Mammary epithelial cell (primary cell): ENCODE measurements at places on chromosomes 1 and 21. TPM values are rescaled to one million over a fixed set of nuclear protein-coding genes. Genes with fewer than 3 reads are reported as not detected.

DNA sequence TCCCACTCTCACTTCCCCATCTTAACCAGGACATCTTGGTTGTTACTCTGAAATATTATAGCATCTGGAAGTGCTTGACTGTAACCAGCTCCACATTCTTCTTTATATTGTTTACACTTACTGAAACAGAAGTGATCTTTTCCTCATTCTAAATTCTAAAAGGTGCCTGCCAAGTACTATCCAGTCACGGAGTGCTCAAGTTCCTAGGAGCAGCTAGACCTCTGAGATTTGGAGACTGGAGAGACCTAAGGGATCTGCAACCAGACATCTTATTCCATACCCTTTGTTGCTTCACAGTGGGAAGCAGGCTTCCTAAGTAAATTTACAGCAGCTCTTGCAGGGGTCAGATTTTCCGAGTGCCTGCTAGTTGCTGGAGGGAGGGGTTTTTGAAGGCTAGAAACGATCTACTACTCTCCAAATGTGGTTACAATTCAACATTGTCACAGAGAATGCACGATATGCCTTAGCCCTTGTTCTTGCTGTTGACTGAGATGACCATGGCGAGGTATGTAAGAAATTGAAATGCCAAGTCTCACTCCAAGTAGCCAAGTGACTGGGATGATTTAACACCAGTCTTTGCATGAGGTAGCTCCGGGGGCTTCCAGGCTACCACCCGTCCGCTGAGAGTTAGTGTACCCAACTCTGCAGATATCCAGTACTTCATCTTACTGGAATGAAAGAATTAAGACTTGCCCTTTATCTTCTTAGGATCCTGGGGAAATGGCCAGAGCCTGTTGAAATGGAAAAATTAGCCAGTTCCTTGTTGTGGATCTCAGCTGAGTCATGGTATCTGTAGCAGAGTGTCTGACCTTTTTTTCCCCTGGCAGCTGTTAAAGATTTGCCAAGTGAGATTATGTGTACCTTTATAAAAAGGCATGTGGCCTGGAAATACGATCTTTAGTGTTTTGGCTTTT, 150.8 kb downstream of the MAST2 start:
- peak; percentile 75 for DNase-seq

- DNase-seq, result peak; percentile 58
Observed at GRCh38 chr1:203888807-203889251, 27.4 kb downstream of the SNRPE start.

- no peak for DNase-seq
Observed at GRCh38 chr21:25188677-25189079, 418.6 kb downstream of the MRPL39 start.

DNA sequence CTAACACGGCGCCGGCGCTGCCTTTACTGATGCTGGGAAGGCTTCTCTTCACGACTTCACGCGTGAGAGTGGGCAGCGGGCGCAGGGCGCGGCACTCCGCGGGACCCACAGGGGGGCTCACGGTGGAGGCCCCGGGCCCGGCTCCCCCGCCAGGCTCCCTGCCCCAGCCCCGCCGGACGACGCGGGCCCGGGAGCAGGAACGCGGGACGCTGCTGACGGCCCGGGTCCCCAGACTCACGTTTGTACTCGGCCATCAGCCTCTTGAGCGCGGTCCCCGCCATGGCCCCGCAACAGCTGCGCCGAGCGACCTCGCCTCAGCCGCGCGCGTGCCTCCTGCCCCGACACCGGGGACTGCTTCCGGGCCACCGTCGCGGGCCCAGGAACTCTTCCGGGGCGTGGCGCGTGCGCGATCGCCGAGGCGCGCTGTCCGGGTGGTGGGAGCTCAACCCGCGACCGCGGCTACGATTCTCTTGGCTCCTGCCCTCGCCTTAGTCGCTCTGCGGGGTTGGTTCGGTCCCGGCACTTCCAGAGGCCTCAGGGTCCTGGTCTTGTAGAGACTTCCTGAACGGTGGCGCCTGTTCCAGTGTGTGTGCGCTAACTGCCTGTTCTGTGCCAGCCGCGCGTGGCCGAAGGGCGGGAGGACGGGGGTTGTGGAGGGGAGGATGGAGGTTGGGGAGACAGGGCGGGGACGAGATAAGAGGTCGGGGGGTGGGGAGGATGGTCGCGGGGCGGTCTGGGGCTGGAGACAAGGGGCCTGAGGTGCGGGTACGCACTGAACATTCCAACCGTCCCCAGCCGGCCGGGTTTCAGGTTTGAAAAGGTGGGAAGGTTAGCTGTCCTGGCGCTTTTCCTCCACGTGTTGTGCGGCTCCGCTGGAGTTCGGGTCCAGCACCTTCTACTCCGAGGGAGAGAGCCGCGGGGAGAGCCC, at the start of gene UBE2G2:
Gene UBE2G2, minus strand, starts transcription at position 353 of the 928 bp plus-strand sequence. Its CDS starts 72 bp downstream, at position 281.
- DNase-seq, result peak; percentile 79

- no peak for DNase-seq
Observed at GRCh38 chr1:14778898-14779865, 180.7 kb downstream of the KAZN start.

GRCh38 chr1:29282924-29283803, 46.8 kb downstream of the PTPRU start:
- DNase-seq, result peak; percentile 8

DNA sequence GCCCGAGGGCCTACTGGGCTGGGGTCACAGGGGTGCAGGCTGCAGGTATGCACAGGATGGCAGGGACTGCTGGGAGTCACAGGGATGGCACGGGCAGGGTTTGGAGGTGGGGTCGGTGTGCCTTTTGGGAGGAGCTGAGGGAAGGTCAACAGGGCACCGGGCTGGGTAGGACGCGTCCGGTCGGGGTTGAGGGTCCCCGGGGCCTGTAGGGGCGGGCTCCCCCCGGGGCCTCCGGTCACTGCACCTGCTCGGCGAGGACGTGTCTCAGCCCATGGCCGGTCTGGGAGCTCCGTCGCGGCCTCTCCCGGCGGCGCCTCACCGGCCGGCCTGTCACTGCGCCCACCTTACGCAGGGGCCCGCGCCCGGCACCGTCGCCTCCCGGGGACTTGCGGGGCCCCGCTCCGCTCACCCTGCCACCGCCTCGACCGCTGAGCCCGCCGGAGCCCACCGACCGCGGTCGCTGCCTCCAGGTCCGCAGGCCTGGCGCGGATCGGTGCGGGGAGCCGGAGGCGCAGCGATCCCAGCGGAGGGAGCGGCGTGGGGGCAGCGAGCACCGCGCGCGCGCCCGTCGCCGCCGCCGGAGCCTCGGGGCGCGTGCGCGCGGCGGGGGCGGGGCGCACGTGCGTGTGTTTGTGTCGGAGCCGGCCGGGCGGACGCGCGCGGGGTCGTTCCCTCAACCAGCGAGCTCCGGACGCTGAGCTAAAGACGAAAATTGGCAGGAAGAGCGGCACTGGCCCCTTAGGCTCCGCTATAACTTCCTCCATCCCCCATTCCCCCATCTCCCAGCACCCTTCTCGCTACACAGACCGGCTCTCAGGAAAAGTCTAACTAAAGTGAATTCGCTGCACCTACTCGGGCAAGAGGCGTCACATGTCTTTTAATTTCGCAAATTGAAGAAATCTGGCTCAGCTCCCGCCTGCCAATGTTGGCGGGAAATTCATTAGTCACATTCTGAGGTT, at the start of gene AMIGO1:
Gene AMIGO1, minus strand, starts transcription at position 552 of the 959 bp plus-strand sequence. CDS start 815 bp downstream, outside the sequence.
- DNase-seq, result peak; percentile 28

DNA sequence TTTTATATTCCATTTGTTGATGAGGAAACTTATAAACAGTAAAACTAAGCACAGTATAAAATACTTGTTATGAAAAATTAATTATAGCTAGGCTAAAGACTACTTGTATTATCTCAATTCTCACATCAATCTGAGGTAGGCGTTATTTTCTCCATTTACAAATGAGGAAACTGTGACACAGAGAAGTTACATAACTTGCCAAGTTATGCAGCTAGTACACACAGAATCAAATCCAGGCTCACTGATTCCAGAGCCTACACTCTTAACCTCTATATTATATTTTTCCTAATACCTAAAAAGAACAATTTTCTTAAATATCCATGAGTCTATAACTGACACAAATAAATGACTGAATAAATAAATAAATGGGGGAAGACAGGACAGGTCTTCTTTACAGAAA, 11.2 kb upstream of the VPS45 start:
- no peak for DNase-seq

DNA sequence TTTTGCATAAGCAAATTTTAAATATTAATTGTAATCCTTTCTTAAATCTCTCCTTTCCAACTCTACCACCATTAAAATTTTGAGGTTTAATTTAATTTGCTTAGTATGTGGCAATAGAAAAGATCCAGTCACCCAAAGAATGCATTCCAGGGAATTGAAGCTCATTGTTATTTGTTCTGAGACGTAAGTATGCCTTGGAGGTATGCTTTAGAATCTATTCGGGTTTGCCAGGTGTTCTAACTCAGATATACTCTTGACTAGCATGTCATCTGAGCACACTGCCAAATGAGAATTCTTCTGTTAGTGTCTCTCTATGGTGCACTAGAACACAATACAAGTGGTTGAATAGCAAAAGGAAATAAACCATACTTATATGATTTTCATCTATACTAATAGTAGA, 813.6 kb upstream of the ADGRL2 start:
- DNase-seq, result peak; percentile 64

GRCh38 chr21:31667639-31668038, 8.1 kb downstream of the SOD1 start:
- peak; percentile 60 for DNase-seq

DNA sequence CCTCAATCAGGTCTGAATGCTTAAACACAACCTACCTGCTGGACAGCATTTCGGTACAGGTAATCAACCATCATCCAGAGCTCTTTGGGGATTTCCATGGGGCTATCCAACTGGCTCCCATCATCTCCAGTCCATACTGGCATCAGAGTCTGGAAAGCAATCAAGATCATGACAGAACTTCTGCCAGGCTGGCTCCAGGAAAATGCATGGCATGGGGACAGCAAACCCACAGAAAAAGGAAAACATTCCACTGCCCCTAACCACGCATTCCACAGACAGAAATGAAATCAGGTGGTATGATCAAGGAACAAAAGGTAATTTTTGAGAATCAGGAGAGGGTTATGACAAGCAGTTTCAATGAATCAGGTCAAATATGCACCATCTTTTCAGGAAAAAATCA, 9.1 kb upstream of the MTF1 start:
- DNase-seq, result peak; percentile 31

DNA sequence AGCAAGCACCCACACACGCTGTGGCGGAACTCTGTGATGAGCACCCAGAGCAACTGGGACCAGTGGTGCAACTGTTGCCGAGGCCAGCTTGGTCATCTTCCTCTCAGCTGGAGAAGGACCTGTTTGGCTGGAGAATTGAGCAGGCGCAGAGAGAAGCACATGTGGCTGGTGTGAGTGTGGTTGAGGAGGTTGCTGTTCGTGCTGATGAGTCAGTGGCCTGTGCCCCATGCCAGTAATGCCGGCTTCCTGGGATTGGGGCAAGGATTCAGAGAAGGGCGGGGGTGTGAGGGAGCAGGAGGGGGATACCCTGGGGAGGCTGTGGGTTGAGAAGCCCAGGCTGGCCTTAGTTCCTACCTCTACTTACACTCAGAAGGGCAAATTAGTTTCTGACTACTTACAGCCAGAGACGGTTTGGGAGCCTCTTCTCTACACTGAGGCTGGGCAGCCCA, 57.5 kb upstream of the EPS8L3 start:
- peak; percentile 88 for DNase-seq

Gene CHI3L1
- total RNA-seq, result 37.0 TPM

Gene IL20
- not detected in 2 replicates for total RNA-seq

Gene TCEA3
- 1.5 TPM for total RNA-seq

Gene SNX7
- 51.2 TPM for total RNA-seq

Gene TTC39A
- 1.0 TPM for total RNA-seq

Gene ZFYVE9
- 42.0 TPM for total RNA-seq
